ENCODE measurements at places on chromosomes 6 and 20.

DNA sequence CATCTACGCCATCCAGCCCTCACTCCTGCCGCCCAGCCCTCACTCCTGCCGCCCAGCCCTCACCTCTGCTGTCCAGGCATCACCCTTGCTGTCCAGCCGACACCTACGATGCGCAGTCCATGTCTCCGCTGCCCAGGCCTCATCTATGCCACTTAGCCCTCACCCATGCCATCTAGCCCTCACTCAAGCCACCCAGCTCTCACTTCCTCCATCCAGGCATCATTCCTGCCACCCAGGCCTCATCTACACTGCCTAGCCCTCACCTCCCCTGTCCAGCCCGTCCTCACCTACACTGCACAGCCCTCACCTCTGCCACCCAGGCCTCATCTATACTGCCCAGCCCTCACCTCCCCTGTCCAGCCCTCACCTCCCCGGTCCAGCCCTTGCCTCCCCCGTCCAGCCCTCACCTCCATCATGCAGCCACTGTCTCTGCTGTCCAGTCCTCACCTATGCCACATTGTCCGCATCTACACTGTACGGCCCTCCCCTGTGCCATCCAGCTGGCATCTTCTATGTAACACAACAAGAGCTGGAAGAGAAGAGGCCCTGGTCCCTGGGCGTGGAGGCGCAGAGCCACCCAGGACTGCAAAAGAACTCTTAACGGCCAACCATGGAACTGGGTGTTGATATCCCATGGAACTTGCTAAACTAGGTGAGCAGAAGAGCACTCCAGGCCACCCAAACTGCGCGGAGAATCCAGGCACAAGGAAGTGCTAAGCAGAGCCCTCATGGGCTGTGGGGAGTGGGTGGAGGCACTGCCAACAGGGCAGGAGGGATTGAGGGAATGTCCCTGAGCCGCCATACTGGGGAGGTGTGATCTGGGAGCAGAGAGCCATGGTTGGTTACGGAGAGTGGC, 31.0 kb downstream of the RNASET2 start:
- DNase-seq: no peak

- DNase-seq: no peak
Measured at GRCh38 chr20:51076786-51077685, 54.1 kb upstream of the KCNG1 start.

GRCh38 chr6:1604158-1605003, 5.3 kb upstream of the FOXC1 start:
- peak; percentile 52 for DNase-seq

GRCh38 chr20:19745584-19745983, 12.5 kb upstream of the RIN2 start:
- no peak for DNase-seq

All from fibroblast of skin of scalp (primary cell).